ENCODE measurements at places on chromosomes 4 and X. TPM values are rescaled to one million over a fixed set of nuclear protein-coding genes. Genes with fewer than 3 reads are reported as not detected.
A peak's percentile ranks its signal among the peaks of the same experiment; 100 is the strongest.

- DNase-seq, result no peak
These were observed 62.0 kb upstream of the GPRIN3 start for GRCh38 chr4:89369581-89369980.

DNA sequence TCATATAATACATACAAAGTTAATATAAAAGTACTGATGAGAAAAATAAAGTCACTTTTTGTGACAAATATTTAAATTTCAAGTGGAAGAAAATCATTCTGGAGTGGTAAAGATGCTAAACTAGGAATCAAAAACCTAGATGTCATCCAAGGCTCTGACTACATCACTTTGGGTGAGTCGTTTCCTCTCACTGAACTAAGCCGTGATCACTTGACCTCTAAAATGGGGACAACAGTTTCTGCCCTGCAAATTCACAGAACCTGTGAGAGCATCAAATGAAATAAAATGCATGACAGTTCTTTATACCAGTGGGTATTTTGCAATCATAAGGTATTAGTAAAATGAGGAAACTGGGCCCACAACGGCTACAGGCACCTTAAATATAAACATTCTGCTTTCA, 63.8 kb downstream of the PRDM5 start:
- DNase-seq, result no peak

DNA sequence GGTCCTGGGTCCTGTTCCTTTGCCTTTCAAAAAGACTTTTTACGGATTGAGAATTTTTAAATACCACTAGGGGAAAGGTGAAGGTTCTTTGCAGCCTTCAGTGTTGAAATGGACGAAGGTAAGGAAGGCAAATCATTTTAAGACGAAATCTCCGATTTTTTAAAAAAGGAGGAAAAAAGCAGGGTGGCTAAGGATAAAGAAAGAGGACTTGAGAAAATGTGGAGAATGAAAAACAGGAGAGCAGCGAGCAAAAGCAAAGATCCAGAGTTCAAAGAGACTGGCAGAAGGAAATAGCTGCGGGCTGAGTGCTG, 314 bp downstream of the EPHA5 start:
- no peak for DNase-seq

- DNase-seq, result no peak
These were observed 58.2 kb downstream of the GAB1 start for GRCh38 chr4:143394739-143395453.

GRCh38 chr4:40812386-40812785, 62.6 kb downstream of the NSUN7 start:
- no peak for DNase-seq

- no peak for DNase-seq
These were observed 703.6 kb upstream of the FAM241A start for GRCh38 chr4:111441687-111442086.

DNA sequence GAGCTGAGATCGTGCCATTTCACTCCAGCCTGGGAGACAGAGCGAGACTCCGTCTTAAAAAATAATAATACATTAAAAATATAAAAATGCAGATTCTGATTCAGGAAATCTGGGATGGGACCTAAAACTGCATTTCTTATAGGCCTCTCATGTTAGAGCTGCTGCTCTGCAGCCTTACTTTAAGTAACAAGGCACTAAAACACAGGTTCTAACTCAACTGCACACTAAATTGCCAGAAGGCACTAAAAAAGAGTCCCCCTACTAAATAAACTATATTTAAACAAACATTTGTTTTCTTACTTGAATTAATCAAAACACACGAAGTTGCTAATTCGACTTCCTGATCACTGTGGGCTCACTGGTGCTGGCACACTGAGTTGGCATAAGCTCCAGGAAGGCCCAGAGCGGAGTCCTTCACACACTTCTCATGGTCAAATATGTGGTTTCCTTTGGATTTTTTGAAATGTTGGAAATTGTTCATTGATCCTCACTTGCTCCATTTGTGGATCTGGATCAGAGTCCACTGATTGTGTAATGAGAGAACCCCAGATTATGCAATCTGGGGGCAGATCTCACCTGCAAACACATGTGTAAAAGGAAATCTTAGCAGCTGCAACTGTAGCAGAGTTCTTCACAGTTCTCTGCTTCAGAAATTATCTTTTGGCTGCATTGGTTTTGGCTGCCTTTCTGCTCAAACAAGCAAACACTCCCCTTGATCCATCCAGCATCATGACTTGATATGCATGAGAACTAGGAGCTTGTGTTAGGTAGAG, 59.3 kb downstream of the AFF1 start:
- no peak for DNase-seq

DNA sequence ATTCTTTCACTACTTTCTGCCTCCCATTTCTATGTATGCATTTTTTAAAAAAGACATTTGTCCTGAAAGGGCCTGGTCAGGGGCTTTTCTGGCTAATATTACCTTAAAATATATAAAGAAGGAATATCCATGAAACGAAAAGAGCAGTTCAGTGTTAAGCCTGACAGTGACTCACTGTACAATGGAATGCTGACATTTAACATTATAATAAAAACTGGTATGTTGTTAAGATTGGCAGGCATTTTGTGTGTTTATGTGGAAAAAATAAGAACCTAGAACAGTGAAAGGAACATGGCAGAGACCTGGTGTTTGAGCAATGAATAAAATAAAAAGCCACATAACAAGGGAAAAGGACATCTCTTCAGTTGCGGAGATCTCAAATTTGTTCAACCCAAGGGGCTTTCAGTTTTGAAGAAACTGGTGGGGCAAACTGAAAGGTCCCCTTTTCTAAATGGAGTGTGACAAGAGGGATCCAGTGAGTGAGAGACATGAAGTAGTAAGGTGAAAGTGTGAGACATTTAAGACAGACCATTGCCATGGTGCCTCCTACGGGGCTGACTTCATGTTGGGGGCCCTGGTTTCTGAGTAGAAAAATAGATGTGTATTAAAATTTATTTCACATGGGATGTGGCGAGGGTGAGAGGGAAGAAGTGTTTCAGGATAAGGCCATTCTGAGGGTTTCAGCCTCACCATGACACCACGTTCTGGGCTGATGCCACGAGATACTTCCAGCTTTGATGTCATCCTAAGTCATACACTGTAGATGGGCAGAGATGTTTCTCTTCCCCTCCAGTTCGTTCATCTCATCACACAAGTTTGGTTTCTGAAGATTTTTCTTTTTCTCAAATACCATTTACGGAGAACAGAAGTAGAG, 324.9 kb downstream of the PPP3CA start:
- no peak for DNase-seq

DNA sequence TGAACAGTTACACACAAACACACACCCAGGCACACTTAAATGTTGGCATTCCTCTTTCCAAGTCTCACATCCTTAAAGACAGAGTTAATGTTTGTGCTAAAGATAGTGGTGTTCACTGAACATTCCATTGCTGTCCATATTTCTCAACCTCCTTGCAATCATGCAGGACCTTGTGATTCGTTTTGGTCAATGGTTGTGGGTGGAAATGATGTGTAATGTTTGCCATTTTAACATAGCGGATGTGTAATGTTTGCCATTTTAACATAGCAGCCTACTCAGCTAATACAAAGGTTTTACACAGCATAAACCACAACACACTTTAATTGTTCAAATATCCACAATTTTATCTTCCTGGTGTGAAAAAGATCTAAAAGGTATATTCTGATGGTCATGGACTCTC, 93.9 kb downstream of the CEP44 start:
- no peak for DNase-seq

GRCh38 chr4:153448003-153448731, 18.0 kb upstream of the TMEM131L start:
- peak; percentile 65 for DNase-seq

DNA sequence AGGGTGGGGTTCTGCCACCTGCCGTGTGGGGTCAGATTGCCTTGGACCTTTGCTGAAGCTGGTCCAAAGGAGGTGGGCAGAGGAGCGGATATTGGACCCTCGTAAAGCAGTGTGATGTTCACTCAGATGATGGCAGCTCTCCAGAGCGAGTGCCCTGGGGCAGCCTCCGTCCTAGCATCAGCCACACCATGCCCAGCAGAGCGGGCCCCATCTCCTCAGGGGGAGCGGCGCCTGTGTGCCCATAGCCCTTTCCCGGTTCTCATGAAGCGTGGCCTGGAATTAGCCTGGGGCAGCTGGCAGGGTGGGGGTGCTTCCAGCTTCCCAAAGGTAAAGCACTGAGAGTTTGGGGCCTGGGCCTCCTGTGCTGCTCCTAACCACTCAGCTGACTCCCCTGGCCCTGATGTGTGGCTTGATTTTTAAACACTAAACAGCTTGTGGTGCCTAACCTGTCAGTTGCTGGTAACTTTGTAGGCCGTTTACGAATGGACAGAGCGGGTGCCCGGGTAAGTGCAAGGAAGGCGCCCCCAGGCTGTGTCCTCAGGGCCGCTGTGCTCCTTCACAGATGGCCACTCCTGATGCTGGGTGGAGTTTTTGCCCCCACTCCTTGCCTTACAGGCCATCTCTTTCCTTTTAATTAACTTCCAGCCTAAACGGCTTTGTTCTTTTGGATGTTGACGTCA, 36.0 kb downstream of the NOP14 start:
- no peak for DNase-seq

DNA sequence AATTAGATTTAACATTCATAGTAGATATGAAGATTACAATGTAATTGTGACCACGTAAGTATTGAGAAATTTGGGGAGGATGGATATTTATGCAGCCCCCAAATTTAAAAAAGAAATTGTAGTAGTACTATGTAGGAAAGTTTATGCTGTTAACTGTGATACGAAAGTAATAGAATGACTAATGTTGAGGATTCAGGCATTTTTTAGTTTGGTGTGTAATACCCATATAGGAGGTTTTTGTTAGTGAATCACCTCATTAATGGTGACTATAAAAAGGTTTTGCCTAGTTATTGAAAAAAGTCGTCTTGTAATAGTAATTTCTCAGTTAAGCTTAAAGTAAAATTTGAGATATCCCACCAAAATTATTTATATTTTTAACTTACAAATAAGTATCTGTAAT, 67.2 kb downstream of the SMARCAD1 start:
- DNase-seq, result no peak

GRCh38 chr4:169070071-169070894, 60.2 kb upstream of the CBR4 start:
- no peak for DNase-seq

GRCh38 chr4:25367004-25367621, 9.9 kb upstream of the ANAPC4 start:
- DNase-seq, result no peak

GRCh38 chr4:125368146-125368545, 53.4 kb downstream of the FAT4 start:
- no peak for DNase-seq

- no peak for DNase-seq
These were observed 17.4 kb downstream of the BCAP31 start for GRCh38 chrX:153706799-153707198.

GRCh38 chr4:100428051-100428450, 89.8 kb downstream of the EMCN start:
- DNase-seq, result no peak

GRCh38 chr4:7692451-7693236, 247.0 kb downstream of the AFAP1 start:
- DNase-seq, result no peak

DNA sequence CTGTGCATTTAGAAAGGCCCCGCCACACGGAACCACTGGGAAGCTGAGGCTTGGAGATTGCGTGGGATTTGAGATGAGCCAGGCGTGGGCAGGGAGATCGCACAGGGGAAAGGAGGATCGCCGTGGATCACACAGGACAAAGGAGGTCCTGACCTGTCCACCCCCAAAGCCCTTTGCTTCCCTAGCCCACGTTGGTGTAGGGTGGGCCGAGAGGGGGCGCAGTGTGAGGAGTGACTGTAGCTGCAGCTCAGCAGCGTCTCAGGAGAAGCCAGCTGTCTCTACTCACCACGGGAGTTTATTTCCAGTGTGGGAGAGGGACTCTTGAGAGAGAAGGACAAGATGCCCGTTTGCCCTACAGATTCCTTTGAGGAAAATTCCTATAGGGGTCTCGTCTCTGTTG, 62.1 kb downstream of the TBL1X start:
- DNase-seq, result no peak

DNA sequence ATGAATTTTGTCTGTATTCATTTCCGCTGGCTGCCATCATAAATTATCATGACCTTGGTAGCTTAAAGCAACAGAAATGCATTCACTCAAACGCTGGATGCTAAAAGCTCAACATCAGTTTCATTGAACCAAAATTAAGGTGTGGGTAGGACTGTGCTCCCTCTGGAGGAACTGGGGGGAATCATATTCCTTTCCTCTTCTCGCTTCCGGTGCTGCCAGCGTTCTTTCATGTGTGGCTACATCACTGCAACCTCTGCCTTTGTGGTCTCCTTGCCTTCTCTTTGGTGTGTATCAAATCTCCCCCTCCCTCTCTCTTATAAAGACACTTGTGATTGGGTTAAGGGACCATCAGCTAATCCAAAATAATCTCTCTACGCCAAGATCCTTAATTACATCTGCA, 39.5 kb downstream of the NEIL3 start:
- no peak for DNase-seq

- no peak for DNase-seq
These were observed at the start of gene TCEAL5 for GRCh38 chrX:103276581-103277002. Gene TCEAL5 (minus strand): TSS chrX:103276750. CDS start chrX:103274563, 2,187 bp downstream.

GRCh38 chr4:100174985-100175383, 15.3 kb downstream of the DDIT4L start:
- DNase-seq, result no peak

GRCh38 chr4:20916106-20916505, 215.8 kb downstream of the PACRGL start:
- no peak for DNase-seq

GRCh38 chr4:145929415-145930178, 9.0 kb downstream of the ZNF827 start:
- no peak for DNase-seq

DNA sequence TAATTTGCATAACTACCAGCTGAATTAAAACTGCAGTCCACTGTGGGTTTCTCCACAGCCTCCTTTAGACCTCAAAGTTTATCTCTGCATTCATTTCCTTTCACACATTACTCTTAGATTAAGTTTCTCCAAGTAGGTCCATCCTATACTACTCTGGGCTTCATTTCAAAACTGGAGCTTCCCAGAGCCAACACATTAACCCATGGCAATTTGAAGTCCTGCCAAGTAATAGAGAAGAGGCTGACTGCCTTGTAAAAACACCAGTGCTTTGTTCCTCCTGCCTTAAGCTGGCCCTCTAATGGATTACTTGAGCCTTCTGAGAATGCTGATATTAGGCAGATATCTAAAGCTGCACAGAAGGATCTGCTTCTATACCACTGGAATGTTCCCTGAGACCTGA, 997.2 kb upstream of the SLIT2 start:
- DNase-seq, result no peak

- no peak for DNase-seq
These were observed 46.2 kb downstream of the TET2 start for GRCh38 chr4:105192910-105193309.

The SPIN2A gene
- 3.3 TPM for polyA plus RNA-seq

The PAGE2B gene
- not detected for polyA plus RNA-seq

The CXCL9 gene
- 0.06 TPM for polyA plus RNA-seq

The NR3C2 gene
- polyA plus RNA-seq, result 17.6 TPM

The CT47C1 gene
- not detected for polyA plus RNA-seq

The CT47B1 gene
- polyA plus RNA-seq, result not detected

The MAP9 gene
- polyA plus RNA-seq, result 33.1 TPM

The FATE1 gene
- polyA plus RNA-seq, result 0.40 TPM

The PFKFB1 gene
- polyA plus RNA-seq, result 0.38 TPM

The ADAM29 gene
- not detected for polyA plus RNA-seq

All from right renal cortex interstitium (tissue), 3 donors.